ENCODE measurements at places on chromosomes 12 and 14.
A peak's percentile ranks its signal among the peaks of the same experiment; 100 is the strongest.

DNA sequence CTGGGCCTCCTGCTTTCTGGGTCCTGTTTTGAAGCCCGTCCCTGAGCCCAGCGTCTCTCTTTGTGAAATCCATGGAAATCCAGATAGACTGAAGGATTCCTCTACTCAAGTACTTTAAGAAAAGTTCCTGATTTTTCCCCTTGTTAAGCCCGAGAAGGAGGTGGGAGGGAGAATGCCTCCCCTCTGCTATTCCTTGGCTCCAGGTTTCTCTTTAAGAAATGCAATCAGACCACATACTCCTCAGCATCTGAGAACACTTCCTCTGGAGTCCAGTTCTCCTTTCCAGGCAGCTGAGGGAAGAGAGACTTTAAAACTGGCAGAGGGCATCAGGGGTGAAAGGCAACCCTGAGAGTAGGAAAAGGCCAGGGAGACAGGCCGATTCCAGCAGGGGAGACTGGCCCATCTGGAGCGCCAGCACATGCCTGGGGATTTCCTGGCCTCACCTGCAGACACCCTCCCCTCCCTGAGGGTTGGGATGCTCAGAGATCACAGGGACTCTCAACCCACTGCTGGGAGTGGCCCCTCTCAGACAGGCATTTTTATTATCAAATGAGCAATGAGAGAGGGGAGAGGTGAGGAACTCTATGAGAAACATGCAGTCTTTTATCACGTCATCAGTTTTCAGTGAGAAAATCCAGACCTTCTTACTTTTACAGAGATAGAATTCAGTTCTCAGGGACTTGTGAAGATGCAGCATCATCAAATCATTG is 2.0 kb upstream of the EMP1 start:
- DNase-seq = no peak

DNA sequence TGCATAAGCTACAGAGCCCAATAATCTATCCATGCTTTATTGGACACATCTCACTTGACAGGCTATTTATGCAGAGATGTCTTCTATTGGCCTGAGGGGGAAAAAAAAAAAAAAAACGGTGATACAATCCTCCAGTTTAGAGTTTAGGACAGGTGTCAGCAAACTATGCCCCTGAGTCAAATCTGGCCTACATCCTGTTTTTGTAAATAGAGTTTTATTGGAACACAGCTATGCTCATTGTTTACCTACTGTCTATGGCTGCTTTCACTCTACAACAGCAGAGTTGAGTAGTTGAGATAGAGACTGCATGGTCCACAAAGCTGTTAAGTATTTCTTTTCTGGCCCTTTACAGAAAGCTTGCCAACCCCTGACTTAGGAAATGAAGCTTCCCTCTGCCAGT is 403.1 kb downstream of the C12orf75 start:
- no peak for DNase-seq

- DNase-seq = no peak
Observed at GRCh38 chr12:40011775-40012129, 94.1 kb downstream of the SLC2A13 start.

DNA sequence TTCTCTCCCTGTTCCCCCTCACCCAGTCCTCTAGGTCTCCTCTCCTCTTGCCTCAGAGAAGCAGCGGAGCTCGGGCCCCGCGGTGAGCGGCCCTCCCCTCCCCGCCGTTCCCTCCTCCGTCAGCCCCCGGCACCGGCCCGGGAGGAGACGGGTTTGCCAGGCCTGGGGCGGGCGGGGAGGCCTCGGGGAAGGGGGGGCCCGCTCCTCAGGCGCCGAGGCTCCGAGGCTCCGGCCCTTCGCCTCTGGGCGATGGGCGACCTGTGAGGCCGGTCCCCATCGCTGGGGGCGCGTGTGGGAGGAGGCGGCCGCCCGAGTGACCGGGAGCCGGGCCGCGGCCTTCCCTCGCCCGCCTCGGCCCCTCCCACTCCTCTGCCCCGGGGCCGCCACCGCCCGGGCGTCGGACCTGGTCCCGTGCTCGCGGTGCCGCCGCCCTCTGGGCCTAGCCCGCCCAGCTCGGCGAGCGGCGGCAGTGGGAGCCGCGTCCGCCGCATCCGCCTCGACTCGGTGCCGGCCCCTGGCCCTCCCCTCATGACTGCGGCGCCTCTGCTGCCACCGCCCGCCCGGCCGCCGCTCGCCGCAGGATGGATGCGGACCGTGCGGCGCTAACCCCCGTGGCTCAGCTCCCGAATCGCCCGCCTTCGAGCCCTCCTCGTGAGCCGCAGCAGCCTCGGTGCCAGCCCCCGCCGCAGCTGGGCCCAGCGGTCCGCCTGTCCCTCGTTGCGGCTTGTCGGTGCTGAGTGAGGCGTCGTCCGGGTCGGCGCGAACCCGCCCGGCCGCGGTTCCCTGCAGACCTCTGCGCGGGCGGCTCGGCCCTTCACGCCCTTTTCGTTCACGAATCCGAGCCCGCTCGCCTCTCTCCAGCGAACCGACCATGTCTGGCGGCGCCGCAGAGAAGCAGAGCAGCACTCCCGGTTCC is 574 bp downstream of the WNK1 start:
- no peak for DNase-seq

- DNase-seq = no peak
Observed at GRCh38 chr12:92863251-92863650, 65.8 kb downstream of the EEA1 start.

GRCh38 chr14:42000450-42000849 is 393.8 kb downstream of the LRFN5 start:
- DNase-seq = no peak

- DNase-seq = no peak
Observed at GRCh38 chr14:61644834-61645233, 50.5 kb upstream of the HIF1A start.

GRCh38 chr12:82954572-82954971 is 267.9 kb downstream of the TMTC2 start:
- DNase-seq = no peak

GRCh38 chr14:43135877-43136411 is 1371.1 kb downstream of the FSCB start:
- DNase-seq = no peak

DNA sequence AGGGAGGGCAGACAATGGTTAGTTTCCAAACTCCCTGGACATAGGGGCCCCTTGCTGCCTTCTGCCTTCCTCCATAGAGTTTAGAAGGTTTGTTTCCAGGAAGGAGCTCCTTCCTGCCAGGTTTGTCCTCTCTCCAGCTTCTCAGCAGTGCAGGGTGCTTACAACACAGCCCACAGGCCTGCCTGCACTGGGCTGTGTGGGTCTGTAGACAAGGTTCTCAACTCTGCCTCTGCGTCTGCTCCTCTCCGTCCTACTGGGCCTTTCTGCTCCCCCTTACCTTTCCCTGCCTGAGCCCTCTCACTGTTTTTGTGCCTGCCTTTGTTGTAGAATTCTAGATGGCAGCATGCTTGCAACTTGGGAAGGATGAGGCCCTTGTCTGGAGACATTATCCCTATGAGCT is 124.0 kb downstream of the SAMD4A start:
- no peak for DNase-seq

- peak; percentile 70 for DNase-seq
Observed at GRCh38 chr14:51442513-51443175, 202.6 kb downstream of the TMX1 start.

DNA sequence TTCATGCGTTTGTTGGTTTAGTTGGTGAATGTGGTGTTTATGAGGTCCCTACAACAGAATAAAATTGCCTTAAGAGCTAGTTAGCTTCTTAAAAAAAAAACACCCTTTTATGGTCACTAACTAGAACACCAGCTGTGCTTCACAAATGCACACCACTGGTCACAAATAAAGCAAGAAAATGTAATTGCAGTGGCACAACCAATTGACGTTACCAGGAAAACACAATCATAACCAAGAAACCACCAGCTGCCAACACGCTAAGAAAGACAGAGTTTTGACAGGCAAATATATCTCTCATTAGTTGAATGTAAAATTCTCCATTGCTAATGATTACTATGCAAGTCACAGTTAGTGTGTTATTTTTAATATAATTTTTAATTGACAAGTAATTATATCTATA is 389.9 kb downstream of the ADAMTS20 start:
- DNase-seq = no peak

GRCh38 chr12:47811581-47812484 is 7.9 kb downstream of the HDAC7 start:
- no peak for DNase-seq

DNA sequence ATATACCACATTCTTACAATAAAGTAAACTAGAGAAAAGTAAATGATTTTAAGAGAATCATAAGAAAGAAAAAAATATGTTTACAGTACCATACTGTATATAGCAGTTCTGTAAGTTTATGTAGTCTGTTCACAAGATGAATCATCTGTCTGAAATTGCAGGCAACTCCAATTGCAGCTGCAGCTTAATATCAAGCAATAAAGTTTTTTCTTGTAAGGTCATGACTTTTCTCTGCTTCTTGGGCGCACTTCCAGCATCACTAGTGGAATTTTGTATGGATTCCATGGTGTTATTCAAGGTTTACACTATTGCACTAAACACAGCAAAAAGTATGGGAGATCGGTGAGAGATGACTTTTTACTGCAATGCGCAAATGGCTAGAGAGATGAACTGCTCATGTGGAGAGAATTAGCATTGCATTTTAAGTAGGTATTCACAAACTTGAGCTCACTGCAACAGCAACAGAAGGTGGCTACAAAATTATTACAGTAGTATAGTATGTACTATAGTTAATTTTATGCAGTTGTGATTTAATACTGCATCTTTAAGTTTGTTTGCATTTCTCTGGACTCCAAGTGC is 445.4 kb upstream of the OR4E1 start:
- DNase-seq = no peak

DNA sequence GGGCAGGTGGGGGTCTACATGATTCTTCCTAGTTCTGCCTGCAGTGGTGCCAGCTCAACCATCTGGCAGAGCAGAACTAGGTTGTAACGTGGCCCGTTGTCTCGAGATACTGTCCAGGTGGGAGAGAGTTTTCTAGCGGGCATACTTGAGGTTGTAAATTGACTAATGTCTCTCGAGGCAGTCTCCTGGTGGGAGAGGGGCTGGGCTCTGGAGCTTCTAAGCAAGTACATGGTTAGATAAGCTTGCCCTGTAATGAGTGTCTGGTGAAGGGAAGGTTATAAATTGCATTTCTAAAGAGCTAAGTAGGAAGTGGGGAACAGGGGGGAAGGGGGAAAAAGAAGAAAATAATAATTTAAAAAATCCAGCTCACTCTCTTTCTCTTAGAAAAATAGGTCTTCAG is 18.1 kb downstream of the BDKRB1 start:
- DNase-seq = no peak

DNA sequence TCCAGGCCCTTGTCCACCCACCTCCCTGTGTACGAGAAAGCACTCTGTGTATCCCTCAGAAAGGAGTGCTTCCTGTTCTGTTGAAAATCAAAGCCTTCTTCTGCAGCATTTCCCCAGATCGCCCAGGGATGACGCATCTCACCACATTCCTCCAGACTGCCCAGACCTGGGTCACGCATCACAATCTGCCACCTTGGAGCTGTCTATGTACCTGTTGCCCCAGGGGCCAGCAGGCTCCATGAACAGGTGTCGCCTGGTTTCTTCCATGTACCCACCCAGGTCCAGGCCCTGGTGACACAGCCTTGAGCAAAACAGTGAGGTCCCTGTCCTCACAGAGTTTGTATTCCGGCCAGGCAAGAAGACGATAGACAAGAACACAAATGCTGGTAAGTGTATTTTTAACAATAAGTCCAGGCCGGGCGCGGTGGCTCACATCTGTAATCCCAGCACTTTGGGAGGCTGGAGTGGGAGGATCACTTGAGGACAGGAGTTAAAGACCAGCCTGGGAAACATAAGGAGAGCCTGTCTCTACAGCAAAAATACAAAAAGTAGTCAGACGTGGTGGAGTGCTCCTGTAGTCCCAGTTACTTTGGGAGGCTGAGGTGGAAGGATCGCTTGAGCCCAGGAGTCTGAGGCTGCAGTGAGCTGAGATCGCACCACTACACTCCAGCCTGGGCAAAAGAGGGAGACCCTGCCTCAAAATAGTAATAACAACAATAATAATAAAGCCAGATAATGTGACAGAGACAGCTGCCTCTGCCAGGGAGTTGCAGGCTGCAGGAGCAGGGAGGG is 6.8 kb upstream of the PPP1R13B start:
- no peak for DNase-seq

DNA sequence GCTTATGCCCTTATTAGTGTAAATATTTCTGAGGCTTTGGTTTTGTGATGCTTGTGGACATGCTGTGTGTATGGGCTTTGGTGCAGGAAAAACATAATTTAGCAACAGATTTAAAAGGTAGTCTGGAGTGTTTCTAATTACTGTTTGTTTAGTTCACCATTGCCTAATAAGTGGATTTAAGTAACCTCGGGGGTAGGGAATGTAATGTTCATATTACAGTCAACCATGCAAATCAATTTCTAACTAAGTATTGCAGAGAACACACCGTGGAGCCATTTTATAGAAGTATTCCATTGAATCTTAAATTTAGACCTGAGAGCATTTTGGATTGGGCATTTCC is 53.5 kb downstream of the ANO6 start:
- no peak for DNase-seq

DNA sequence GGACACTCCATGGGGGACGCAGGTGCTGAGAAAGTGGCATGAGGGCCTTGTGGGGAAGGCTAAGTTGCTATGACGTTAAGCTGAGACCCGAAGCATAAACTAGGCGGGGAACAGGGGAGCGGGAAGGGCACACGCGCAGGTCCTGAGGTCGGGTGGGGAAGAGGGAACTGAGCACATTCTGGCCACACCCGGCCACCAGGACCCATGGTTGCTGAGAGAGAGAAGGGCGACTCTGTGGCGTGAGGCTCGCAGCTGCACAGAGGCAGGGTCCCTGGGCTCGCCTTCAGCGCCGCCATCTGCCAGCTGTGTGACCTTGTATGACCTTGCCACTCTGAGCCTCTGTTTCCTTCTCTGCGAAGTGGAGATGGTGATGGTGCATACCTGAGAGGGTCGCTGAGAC is 182.5 kb downstream of the PHETA1 start:
- no peak for DNase-seq

DNA sequence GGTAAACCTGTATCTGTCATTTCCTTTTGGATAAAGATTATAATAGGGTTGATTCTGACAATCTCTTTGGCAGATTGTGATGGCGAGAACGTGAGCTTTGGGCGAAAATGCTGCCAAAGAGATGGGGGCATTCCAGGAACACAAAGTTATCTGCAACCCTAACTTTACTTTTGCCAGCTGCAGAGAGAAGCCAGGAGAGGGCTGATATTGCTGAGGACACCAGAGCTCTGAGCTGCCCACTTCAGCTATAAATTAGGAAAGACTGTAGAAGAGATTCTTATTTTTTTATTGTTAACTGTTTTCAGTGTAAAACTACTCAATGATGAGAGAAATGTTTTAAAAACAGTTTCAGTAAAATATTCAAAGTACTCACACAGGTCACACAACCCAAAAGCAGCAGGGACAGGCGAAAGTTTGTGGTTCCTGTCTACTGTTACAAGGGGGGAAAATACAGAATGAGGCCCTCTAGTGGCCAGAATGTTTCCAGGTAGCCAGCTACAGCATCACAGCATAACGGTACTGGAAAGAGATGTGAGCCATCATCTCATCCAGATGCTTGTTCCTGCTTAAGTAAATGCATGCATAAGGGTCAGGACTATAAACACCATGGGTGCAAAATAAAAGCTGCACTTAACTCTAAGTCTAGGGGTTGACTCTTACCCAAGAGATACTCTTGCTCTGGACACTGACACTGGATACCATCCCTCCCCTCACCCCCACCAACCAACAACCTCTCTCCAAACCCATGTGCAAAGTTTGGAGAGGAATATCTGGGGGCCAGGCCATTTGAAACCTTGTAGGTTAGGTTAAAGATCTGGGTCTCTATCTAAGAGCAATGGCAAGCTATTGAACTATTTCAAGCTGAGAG is 498.4 kb downstream of the RMST start:
- no peak for DNase-seq
